ENCODE measurements at places on chromosomes 1 and 21.

DNA sequence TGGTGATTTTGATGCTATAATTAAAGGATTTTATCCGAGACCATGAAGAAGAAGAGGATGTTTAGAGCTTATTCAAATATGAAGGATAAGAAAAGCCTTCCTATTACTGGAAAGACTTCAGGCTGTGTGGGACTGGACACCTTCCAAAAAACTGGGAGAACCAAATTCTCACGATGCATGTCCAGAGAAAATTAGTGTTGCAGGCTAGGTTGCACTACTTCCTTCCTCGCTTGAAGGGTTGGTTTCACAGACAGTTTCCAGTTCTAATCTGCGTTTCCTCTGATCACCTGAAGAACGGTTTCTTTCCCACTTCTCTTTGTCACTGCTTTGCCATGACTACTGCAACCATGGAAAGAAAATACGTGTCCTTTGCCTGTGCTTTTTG, 2.0 kb downstream of the MTARC2 start:
- DNase-seq = no peak

DNA sequence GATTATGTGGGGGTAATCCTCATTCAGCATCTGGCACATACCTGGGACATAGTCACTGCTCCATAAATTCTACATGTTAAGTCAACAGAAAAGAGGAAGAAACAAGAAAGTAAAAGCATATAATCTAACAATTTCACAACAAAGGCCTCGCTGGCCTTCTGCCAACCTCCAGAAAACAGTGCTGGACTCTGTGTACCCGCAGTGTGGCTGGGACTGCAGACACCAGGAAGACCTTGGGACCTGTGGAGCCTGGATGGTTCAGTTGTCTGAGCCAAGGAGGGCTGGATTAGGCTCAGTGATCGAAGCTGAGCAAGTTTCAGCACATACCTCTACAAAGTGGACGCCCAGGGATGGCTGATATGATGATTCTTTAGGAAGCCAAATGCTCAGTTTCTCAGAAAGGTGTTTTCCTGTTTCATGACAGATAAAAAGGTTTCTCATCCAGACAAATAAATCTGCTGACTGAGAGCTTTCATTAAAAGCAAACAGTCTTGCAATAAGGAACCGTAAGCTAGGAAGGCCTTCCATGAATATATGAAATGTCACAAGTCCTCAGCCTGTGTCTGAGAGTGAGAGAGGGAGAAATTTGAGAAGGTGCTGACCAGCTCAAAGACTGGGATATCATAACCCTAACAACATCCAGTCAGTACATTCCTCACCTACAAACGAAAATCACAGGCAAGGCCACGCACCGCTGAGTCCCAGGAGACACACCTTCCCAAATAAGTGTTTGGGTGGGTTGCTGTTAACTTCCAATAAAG, 48.4 kb downstream of the CAPZB start:
- no peak for DNase-seq

- no peak for DNase-seq
Observed at GRCh38 chr1:24827379-24828135, 82.3 kb downstream of the CLIC4 start.

DNA sequence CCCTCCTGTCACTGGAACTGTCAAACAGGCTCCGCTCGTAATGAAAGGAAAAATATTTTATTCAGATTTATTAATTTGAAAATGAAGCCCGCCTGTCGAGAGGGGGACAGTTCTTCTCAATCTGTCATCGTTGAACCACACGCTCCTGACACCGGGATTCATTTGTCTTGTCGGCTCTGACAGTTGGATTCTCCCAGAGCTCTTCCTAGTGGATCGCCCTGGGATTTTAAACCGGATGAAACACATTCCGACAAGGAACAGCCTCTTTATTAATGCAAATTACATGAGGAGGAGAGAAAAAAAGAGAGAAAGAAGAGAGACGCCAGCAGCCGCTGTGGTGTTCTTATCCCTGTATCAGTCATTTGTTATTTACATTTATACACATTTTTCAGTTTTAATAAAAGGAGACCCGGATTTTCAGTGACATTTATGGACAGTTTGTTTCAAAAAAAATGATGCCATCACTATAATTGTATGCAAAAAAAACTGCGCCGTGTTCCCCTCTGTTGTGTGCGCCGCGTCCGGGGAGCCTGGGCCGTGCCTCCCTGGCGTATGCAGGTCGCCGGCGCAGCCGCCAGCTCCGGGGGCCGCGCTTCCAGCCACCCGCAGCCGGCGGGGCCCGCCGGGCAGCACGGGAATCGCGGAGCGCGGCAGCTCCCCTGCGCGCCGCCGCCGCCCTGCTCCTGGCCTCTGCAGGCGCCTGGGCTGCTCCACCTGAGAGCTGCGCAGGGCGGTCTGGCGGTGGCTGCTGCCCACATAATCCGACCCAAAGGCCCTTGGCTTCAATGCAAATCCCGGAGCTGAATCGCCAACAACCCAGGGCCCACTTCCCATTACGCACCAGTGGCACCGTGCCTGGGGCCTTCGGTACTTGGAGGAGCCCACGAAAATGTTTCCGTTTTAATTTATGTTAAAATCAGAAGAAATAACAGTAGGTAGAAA, 237.9 kb upstream of the PBX1 start:
- DNase-seq = no peak

GRCh38 chr21:17925899-17926298, 106.7 kb upstream of the C21orf91 start:
- DNase-seq = no peak

- no peak for DNase-seq
Observed at GRCh38 chr1:237875291-237875690, 15.4 kb downstream of the ZP4 start.

DNA sequence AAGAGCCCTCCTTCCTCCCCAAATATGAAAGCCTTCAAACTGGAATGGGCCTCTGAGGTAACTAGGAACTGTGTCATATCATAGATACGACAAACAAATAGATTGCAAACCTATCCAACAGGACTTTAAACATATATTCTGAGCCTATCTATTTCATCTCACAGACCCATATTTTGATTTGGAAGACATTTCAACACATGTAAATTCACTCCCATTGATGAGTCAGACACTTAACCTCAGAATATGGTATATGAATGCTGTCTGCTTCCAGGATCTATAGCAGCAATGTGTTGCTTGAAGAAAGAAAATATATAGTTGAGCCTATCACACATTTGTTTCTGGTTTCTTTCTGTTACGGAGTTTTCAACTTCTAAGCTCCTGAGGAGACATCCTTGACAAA, 221.9 kb upstream of the SAMSN1 start:
- no peak for DNase-seq

DNA sequence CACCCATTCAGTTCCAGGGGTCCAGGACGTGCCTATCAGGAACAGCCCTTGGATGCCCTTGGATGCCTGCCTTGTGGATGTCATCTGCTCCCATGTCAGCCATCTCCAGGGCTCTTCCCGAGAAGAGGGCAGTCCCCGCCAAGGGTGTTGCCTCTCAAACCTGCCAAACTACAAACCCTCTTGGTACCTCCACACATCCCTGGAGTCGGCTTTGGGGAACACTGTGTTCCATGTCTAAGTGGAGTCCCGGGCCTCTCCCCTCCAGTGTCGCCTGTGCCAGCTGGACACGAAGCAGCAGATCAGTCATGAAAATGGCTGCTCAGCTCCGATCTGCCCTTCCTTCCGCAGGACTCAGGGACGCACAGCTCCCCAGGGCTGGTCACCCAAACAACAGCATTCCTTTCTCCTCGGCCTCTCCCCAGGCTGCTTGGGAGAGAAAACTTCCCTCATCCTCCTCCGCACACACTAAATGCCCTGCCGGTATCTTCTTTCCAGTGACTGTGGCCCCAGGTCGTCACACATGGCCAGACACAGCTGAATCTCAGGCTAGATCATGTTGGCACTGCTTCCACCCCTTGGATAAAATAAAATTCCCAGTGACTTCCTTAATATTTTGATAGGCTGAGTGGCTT, 53.4 kb downstream of the GALNT2 start:
- DNase-seq = no peak

GRCh38 chr21:32237021-32237420, 41.8 kb downstream of the MIS18A start:
- DNase-seq = no peak

GRCh38 chr1:53366901-53367502, 39.1 kb upstream of the LRP8 start:
- DNase-seq = no peak

- DNase-seq = no peak
Observed at GRCh38 chr1:147699686-147700041, 29.3 kb upstream of the ACP6 start.

GRCh38 chr1:115828101-115829022, 12.6 kb downstream of the NHLH2 start:
- DNase-seq = no peak

GRCh38 chr21:37445228-37445627, 78.7 kb downstream of the DYRK1A start:
- DNase-seq = no peak

DNA sequence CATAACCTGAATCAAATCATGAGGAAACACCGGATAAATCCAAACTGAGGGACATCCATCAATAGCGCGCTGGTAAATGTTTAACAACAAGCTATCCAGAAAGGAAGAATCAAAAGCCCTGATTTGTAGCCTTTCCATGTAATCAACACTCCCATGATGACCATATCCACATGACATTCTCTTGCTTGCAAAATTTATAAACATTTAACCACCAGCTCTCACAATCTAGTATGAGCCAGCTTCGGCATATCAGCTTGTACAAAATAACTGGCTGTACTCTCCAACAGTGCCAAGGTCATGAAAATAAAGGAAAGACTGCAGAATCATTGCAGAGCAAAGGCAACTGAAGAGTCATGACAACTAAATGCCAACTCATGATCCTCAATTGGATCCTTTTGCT, 15.7 kb downstream of the HSD11B1 start:
- DNase-seq = no peak

- DNase-seq = no peak
Observed at GRCh38 chr1:11501906-11502485, 23.0 kb downstream of the DISP3 start.

GRCh38 chr1:110210604-110211495, 736 bp downstream of the KCNC4 start:
- peak; percentile 28 for DNase-seq

DNA sequence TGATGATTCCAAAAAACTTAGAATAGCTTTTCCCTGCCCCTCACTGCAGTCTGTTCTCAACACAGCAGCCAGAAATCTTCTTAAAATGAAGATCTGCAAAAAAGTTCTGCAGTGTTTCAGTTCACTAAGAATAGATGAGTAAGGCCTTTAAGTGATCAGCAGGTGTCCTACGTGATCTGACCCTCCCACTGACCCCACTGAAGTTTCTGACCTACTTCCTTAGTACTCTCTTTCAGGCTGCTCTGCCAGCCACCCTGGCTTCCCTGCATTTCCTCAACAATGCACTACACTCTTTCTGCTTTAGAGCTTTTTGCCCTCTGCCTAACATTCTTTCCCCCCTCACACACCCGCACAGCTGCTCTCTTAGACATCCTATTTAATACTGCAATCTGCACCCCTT, 182.5 kb downstream of the AKT3 start:
- no peak for DNase-seq

DNA sequence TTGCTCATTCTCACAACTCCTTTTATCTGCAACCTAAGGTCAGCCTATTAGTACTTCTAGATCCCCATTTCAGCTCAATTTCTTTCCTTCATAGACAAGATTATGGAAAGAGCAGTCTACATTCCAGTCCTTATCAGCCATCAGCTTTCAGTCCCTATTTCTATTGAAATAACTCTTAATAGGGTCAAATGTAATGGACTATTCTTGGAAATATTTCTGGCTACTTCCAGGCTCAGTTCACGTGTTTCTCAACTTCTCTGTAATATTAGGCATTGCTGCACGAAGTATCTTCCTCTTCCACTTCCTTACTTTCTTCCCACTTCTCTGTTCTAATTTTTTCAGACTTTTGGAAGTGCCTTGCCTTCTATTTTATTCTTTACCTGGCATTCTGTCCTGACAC, 232.9 kb upstream of the USP25 start:
- DNase-seq = no peak

DNA sequence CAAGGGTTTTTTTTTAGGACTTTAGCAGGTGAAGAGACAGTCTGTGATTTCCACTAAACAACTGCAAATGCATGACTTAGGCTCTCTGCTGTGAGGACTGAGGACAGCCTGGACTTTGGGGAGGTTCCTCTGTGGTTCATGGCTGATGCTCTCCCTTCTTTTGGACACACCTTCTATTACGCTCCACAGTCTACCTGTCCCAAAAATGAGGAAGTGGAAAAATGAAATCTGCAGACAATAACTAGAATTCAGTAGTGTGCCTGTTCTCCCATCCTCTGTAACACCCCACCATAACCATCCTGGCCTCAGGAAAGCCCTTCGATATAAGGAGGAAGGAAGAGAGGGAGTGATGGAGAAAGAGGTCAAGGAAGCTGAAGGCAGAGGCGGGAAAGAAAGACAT, 68.7 kb downstream of the NTPCR start:
- DNase-seq = no peak

GRCh38 chr1:9437961-9438430, 101.3 kb upstream of the SLC25A33 start:
- DNase-seq = no peak

DNA sequence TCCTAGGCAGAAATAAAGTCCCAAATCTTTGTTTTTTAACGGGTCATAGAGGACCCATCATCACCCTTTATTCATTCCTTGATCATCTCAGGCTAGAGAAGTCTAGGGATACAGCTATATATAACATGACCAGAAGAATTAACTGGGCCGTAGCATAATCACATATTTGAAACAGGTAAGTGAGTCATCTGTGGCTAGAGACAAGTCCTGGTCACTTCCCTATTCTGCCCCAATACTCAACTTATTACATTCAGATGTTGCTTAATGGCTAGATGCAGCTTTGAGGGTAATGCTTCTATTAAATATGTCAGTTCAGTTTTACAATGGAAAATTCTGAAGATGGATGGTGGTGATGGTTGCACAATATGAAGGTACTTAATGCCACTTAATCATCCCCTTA, 47.0 kb downstream of the EXO1 start:
- DNase-seq = no peak

DNA sequence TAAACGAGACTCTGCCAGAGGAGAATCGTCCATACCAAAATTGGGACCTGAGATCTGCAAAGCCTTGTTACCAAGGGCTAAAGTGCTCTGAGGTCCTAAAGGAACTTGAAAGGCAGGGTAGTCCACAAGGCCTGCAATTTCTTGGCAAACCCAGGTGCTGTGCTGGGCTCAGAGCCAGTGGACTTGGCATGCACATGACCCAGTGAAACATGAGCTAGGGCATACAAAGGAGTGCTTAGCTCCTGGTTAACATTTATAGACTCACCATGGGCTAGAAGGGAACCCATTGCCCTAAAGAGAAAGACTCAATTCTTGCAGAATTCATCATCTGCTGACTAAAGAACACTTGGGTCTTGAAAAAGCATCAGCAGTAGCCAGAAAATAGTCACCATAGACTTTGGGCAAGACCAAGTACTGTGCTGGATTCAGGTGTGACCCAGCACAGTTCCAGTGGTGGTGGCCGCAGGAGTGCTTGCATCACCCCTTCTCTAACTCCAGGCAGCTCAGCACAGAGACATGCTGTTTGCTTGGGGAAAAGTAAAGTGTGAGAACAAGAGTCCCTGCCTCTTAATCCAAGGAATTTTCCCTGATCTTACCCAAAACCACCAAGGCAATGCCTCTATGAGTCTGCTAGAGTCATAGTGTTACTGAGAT, 1069.4 kb upstream of the ADGRL2 start:
- DNase-seq = no peak

Measured in stimulated activated CD8-positive, alpha-beta memory T cell treated with anti-CD3 and anti-CD28 coated beads, Interleukin-4, amount 100 ng/mL, for 24 hours (primary cell).